ENCODE measurements at places on chromosomes 7 and 10.

GRCh38 chr10:102675666-102676533 is 31.6 kb downstream of the TRIM8 start:
- DNase-seq: no peak

GRCh38 chr7:43077732-43078391 is 34.6 kb upstream of the HECW1 start:
- DNase-seq: no peak

DNA sequence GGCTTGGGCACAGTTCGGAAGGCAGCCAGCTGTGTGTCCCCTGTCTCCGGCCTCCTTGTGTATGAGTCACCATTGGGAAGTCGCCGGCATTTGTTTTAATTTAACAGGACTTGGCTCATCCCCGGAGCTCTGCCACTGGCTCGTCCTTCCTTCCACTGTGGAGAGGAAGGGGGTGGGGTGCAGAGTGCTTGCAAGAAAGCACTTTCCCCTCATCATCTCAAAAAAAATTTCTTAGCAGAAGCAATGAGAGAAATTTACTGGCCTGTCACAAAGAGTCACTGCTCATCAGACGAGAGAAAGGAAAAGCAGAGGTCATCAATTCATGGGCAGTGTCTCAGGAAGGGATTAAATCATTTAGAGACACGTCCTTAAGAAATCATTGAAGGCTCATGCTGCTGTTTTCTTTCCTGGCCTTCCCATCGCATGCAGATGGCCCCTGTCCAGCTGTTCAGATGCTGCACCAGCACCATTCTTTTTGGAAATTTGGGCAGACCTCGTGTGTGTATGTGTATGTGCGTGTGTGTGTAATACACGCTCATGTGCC is 93.3 kb downstream of the BMS1 start:
- no peak for DNase-seq

DNA sequence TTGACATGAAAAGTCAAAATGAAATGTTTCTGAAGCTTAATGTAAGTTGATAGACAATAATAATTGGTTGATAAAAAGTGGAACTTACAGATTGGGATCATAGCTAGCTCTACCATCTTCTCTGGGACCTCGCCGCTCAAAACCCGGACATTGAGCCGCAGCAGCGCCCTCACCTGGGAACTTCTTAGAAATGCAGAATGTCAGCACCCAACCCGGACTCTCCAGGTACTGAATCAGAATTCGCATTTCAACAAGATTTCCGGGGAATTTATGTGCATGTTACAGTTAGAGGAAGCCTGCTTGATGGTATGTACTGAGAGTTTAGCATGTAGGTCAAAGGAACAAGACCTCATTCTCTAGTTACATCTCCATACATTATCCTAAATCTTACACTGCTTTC is 36.7 kb upstream of the ABLIM1 start:
- no peak for DNase-seq

DNA sequence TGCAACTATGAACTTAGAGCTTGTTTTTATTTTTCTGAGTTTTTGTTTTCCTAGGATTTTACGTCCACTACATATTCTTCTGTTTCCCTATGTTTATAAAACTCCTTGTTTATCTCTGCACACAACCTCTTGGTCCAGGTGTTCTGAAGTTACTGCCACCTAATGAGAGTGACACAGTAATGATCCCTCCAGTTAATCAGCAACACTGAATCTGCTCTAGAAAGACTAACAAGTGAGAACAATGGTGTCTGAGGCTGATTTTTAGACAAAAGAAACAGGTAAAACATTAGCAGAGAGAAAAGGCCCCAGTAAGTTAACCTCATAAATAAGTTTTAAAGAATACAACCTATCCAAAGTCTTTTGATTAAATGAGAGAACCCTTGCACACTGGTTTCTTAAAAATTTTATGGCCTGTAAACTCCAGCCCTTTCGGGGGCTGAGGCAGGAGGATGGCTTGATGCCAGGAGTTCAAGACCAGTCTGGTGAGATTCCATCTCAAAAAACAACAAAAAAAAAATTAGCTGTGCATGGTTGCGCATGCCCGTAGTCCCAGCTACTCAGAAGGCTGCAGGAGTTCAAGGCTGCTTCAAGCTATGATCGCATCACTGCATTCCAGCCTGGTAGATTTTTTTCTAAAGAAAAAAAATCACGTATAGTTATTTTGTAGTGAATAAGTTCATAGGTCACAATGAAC is 397.6 kb downstream of the MAGI2 start:
- no peak for DNase-seq

DNA sequence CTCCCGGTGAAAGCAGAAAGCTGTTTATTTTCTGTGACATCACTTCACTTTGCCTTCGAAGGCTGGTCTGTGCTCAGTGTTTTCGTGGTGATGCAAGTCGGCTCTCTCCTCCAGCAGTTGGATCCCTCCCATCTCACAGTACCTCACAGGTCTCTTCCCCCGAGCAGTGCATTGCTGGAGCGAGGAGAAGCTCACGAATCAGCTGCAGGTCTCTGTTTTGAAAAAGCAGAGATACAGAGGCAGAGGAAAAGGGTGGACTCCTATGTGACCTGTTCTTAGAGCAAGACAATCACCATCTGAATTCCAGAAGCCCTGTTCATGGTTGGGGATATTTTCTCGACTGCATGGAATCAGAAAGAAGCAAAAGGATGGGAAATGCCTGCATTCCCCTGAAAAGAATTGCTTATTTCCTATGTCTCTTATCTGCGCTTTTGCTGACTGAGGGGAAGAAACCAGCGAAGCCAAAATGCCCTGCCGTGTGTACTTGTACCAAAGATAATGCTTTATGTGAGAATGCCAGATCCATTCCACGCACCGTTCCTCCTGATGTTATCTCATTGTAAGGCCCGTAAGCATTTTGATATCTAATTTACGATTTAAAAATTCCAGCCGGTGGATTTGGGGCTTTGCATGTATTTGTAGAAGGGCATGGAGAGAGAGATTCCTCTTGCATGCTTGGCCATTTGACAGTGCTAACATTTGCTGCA is at the start of gene LGI1:
Gene LGI1 (plus strand): TSS at position 136 of the 707 bp plus-strand sequence. CDS start 209 bp downstream, at position 345.
- DNase-seq: no peak
